ENCODE measurements at places on chromosomes 12 and 14.

GRCh38 chr12:24767016-24767415, 181.9 kb downstream of the BCAT1 start:
- DNase-seq = no peak

DNA sequence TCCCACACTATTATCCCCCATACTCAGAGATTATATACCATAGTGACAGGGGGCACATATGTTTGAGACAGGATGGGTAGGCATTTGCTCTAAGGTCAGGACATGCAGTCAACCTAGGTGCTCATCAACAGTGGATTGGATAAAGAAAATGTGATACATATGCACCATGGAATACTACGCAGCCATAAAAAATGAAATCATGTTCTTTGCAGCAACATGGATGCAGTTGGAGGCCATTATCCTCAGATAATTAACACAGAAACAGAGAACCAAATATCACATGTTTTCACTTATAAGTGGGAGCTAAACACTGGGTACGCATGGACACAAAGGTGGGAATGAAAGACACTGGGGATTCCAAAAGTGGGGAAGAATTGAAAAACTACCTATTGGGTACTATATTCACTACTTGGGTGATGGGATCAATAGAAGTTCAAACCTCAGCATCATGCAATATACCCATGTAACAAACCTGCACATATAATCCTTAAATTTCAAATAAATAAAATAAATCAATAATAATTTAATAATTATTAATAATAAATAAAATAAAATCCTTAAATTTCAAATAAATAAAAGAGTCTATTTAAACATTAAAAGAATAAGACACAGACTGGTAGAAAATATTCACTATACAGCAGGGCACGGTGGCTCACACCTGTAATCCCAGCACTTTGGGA, 160.1 kb upstream of the CNOT2 start:
- DNase-seq = no peak

- no peak for DNase-seq
Measured at GRCh38 chr14:102541771-102542170, 32.2 kb upstream of the ANKRD9 start.

DNA sequence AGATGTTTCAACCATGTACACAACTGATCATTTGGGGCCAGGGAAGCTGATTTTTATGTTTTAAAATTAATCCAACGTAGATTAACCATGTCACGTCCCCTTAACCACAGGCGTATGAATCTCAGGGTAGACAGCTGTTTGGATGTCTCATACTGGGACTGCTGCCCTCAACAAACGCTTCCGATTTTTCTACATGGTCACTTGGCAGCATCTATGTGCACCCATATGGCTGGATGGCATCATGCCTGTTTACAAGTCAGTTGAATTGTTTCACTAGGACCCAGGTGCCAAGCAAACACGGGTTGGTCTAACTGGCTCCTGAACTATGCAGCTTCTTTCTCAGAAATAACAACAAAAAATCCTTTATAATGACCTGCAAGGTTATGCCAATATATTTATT, 393.8 kb downstream of the NPAS3 start:
- DNase-seq = no peak

GRCh38 chr14:95191445-95192199, 34.3 kb upstream of the DICER1 start:
- DNase-seq = no peak

DNA sequence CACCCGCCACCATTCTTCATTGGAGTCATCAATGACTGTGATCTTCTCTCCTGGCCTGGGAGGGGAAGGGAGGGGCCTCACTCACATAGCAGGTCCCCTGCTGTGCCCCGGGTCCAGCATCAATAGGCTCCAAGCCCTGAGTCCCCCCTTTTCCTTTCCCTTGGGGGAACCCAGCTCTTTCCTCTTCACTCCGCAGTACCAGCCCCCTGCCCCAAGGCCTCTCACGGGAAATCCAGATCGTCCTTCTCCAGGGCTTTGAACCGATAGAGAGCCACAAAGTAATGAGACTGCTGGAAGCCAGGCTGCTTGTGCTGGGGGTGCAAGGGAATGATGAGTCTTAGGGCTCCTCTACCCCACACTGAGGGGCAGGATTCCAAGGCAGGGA, 6.7 kb downstream of the STAC3 start:
- no peak for DNase-seq
